ENCODE measurements at places on chromosomes 1 and 21. TPM values are rescaled to one million over a fixed set of nuclear protein-coding genes. Genes with fewer than 3 reads are reported as not detected.

Gene LAD1
- 238 TPM for total RNA-seq

Gene OR2AK2
- total RNA-seq: not detected

Gene PPIAL4G
- not detected for total RNA-seq

Gene INAVA
- 108 TPM for total RNA-seq

Gene SLC45A1
- not detected for total RNA-seq

Gene ESPN
- total RNA-seq: 5.2 TPM

Gene EPHB2
- 2.0 TPM for total RNA-seq

Gene PCAT6
- not detected for total RNA-seq

Gene SYPL2
- total RNA-seq: not detected

Gene RGS16
- 5.1 TPM for total RNA-seq

Gene CASQ1
- not detected for total RNA-seq

Gene HAO2
- not detected for total RNA-seq

Gene LRRC53
- not detected for total RNA-seq

Gene DHRS3
- 84.8 TPM for total RNA-seq

Data from HT-29 (cell line).